ENCODE measurements at places on chromosomes 5 and 9.
A peak's percentile ranks its signal among the peaks of the same experiment; 100 is the strongest.

DNA sequence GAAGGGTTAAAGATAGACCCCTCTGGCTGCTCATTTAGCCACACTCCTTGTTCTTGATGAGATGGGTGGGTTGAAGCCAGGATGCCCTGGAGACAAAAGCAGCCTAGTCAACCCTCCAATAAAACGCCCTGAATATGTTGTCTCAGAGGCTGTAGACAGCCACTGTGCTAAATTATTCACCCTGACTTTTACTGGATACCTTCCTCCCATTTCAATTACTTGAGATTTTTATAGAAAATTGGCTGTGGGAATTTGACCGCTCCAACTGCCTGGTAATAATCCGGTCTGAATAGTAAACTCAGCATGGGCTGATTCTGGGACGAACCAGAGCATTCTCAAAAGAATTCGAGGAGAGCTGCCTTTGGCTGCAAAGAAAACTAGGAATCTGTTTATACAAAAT lies 104.2 kb downstream of the SNX18 start:
- DNase-seq: no peak

- DNase-seq: peak; percentile 89
Observed at GRCh38 chr9:19471737-19472648, 63.2 kb downstream of the ACER2 start.

DNA sequence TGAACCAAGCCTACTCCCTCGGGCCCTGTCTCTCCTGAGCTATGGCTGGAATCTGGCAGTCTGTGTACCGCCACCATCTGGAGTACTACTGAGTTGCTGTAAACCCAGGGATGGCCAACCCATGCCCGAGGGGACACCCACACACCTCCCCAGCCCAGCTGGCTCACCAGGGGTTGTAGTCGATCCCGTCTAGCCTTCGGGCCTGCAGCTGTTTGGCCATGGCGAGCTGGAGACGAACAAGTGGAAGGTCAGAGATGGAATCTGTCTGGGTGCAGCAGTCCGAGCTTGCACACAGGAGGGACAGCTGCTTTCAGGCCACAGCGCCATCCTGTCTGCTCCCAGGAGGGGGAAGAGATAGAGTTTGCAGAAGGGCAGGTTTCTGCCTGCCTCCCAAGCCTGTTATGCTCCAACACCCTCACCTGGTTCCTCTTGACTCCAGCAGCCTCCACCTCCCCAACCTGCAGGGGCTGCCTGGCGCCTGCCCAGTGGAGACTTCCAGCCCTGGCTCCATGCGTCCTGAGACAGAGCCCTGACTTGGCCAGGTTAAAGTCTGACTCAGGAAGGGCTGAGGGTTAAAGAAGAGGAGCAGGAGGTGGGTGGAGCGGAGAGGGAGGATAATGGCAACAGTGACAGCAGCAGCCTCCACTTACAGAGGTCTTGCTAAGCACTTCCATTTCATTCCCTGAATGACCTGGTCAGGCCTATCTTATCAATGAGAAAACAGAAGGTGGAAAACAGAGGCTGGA lies 15.8 kb upstream of the SPOUT1 start:
- no peak for DNase-seq

GRCh38 chr9:131500939-131501541 lies 1.7 kb upstream of the POMT1 start:
- DNase-seq: no peak

DNA sequence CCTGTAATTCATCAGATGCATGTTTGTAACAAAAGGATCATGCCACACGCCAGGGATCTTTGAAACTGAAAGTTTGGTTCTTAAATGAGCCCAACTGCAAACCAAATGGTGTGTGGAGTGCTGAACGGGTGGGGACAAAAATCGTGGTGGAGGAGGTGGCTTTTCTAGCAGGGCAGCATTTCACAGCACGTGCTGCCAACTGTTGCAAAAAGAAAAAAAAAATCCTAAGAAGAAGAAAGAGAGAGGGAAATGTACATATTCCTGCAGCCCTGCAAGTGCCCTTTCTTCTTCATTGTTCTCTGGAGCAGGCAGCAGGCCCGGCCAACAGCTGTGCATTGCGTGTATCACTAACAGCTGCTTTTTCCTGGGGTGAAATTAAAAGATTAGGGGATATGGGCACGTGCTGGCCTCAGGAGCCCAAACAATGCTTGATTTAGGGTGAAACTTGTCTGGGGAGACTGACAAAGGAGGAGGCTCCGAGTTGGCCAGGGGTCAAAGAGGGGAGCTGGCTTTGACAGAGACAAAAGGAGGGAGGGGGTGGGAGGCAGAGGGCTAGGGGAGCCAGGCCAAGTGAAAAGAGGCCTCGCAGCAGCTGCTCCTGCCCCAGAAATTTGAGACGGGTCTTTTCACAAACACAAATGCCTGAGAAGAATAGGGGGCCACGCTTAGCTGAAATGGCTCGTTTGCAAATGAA lies 73.0 kb downstream of the GADD45G start:
- peak; percentile 90 for DNase-seq

- no peak for DNase-seq
Observed at GRCh38 chr5:168681556-168682183, 102.5 kb upstream of the PANK3 start.

- no peak for DNase-seq
Observed at GRCh38 chr5:157506066-157506590, 46.1 kb downstream of the NIPAL4 start.

- DNase-seq: no peak
Observed at GRCh38 chr5:159210846-159211245, 1.5 kb upstream of the RNF145 start.

DNA sequence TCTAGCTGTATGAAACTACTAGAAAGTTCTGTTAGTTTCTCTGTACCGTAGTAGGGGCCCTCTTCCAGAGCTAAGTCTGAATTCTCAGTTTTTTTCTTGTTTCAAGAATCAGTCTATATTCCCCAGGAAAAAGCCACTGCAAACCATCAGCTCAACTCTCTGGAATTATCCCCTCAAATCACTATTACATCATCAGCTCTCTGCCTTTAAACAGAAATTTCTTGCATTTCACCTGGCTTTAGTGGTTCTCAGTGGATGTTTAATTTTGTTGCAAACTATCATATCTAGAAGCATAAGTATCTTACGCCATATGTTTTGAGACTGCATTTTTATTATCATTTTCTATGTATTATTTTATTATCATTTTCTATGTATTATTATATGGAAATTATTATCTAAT lies 55.2 kb upstream of the PPP2CA start:
- DNase-seq: no peak

DNA sequence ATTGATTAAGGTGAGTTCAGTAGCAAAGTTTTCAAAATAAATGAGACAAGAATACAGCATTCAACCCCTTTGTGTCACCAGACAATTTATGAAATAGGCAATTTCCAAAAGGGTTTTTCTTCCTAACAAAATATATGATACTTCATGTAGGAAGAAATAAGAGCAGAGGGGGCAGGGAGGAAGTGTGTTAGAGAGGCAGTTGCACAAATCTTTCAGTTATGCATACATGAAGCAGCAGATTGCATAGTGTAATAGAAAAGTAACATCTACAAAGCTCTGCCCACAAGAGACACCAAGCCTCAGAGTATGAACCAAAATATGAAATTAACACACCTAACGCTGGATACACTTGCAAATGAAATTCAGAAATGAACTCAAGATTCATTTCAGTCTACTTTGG lies 157.0 kb downstream of the DENND1A start:
- DNase-seq: no peak

GRCh38 chr9:69319324-69320025 lies 5.5 kb upstream of the ENTREP1 start:
- no peak for DNase-seq

DNA sequence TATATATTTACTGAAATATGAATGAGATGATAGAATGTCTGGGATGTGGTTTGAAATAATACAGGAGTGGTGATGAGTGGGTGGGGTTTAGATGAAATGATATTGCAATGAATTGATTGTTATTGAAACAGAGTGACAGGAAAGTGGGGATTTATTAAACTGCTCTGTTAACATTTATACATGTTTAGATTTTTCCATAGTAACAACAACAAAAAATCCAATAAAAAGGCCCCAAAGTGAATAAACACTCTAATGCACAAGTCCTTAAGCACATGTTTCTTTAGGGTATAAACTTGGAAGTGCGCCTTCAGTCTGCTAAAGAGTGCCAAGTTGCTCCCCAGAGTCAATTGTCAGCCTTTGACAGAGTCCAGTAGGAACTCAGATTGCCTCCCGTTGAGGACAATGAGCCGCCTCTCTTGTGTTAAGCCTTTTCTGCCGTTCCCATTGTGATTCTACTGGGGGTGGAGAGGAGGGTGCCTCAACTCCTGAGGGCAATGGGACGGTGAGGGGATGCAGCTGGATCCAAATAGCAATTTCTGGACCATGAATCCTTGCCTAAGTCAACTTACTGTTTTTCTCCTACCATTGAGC lies 112.3 kb downstream of the SLC28A3 start:
- DNase-seq: no peak

GRCh38 chr5:121378046-121378445 lies 473.6 kb upstream of the FTMT start:
- no peak for DNase-seq

GRCh38 chr9:5435912-5436311 lies 1.8 kb downstream of the PLGRKT start:
- no peak for DNase-seq

DNA sequence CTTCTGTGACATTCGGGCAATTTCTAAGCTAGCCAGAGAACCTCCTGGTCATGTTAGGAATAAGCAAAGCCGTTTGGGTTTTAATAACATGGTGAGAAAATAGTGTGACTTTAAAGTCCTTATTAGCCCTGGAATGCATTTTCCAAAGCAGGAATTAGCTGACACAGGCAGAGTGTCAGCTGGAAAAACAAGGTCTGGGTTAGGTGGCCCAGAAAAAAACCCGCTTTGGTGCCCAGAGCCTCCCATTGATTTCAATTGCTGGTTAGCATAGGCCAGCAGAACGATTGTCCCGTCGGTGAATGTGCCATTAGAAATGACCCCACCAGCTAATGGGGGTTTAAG lies 62.1 kb upstream of the CPEB4 start:
- no peak for DNase-seq

DNA sequence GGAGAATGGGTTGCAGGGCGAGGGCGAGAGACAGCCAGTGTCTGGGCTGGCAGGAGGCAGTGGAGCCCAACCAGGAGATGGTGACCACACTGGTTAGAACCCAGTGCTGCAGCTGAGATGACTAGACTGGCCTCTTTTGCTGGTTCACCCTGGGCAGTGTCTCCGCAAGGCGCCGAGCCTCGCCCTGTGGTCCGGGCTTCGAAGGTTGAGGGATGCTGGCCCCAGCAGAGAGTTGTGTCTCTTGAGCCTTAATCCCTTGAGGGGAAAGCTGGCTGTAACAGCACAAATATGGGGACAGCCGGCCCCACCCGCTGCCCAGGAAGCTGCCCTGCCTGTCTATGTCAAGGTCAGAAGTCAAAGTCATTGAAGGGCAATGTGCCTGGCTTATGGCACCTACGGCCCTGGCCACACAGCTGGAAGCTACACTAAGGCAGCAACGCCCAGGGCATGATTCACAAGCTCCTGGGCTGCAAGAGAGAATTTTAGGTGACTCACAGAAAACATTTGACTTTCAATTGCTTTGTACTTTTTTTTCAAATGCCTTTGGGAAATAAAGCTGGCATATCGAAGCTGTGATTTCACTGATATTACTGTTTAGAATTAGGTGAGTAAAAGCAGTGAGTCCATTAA lies 33.3 kb downstream of the NKX2-5 start:
- no peak for DNase-seq

DNA sequence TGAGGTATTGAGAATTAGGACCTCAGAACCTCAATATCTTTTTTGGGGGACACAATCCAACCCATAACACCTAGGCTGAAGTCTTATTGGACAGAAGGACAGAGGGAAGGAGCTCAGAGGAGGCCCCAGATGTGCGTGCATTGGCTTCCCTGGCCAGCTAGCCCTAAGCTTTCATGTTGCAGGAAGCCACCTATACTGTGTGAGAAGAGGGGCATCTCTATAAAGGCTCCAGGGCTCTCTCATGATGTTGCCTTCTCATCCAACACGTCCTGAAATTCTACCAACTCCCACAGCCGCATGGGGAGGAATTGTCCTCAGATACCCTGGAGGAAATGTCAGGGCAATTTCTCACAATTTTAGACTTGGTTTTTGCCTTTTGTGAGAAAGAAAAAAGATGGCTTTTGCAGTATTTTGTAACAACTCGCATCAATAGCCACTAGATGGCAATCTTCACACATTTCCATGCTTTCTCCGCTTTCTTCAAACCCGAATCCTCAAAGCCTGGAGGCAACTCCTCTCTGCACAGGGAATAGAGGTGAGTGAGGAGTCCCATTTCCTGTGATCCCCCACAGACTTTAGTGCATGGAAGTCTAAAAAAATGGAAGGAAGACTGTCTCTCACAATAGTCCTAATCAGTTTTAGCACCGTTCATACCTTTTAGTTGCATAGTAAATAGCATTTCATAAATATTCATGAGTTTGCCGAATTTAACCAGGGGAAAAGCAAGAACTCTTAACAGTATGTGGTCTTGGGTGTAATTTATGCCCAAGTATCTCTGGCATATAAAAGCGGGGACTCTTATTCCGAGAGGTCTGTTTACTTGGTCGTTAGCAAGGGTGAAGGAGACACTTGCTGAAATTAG lies 7.4 kb upstream of the PPP3R2 start:
- peak; percentile 71 for DNase-seq

DNA sequence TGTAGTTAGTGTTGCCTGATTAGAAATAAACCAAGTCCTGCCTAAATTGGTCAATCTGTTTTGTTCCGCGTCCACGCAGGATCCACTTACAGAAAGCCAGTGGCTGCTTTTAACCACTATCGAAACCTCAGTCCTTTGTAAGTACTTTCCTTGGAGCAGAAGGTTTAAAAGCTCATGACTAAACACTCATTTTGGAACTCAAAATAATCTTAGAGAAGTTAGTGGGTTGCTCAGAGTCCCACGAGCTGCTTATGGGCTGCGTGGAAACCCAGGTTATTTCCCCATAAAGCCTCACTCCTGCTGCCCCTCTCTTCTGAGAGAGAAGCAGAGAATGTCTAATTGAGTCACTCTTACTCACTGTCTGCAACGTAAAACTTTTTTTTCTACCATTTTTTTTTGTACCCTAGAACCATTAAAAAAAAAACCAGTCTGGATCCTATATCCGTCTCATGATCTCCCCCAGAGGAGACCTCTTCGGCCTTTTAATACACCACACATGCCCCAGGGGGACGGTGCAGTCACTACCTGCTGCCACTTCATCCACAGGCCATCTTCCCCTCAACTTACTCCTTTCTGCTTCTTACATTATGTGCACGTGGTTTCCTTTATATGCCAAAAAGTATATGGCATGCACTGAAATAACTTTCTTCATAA lies 7.6 kb downstream of the BASP1 start:
- DNase-seq: no peak

- no peak for DNase-seq
Observed at GRCh38 chr5:161373345-161373707, 173.2 kb downstream of the GABRB2 start.

DNA sequence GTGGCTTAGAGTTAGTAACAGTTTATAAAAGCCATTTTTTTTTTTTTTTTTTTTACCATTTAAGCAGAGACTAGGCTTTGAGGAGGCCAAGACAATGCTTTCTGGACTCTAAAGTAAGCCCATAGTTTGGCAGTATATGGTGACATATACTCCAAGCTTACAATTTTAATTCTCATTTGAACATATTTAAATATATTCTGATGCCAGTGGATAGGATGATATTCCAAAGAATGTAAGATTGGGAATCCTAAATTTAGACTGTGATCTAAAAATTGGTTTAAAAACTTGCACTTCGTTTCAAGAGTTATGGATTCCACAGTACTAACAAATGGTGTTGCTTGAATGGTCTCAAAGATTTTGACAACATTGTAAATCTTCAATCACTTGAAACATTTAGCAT lies 112.1 kb downstream of the CWC27 start:
- no peak for DNase-seq
